ENCODE measurements at places on chromosomes 1 and 21.

GRCh38 chr1:29849038-29849750, 612.9 kb downstream of the PTPRU start:
- peak; percentile 36 for DNase-seq

GRCh38 chr1:172640111-172640510, 18.8 kb upstream of the FASLG start:
- DNase-seq: no peak

GRCh38 chr1:64116537-64116936, 86.9 kb upstream of the UBE2U start:
- no peak for DNase-seq

DNA sequence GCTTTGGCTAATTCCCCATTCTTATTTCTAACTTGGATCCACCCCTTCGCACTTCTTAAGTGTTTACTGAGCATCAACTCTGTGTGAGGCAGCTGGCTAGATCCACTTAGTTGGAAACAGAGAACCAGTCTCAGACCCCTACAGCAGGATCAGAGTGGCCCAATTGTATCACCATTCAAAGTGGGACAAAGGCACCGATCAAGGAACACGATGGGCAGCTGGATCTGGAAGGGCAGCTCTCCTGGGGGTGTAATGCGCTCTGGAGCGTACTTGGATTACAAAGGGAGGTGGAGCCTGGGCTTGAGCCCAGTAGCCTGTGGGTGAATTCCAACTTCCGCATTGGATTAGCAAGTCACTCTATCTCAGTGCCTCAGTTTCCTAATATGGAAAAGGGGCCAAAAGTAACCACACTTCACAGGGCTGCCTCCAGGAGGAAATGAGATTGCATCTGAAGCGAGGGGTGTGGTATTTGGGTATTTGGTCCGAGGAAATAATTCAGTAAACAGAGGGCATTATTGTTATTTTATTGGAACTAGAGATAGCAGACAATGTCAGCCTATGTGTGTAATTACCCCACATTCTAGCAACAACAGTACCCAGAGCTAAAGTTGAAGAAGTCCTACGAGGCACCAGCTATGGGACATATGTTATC, 11.9 kb downstream of the ECE1 start:
- DNase-seq: no peak

GRCh38 chr1:45573231-45573804, 10.5 kb upstream of the NASP start:
- no peak for DNase-seq
